Fibroblast of skin of back (primary cell): ENCODE measurements at places on chromosomes 12 and 14.
A peak's percentile ranks its signal among the peaks of the same experiment; 100 is the strongest.

DNA sequence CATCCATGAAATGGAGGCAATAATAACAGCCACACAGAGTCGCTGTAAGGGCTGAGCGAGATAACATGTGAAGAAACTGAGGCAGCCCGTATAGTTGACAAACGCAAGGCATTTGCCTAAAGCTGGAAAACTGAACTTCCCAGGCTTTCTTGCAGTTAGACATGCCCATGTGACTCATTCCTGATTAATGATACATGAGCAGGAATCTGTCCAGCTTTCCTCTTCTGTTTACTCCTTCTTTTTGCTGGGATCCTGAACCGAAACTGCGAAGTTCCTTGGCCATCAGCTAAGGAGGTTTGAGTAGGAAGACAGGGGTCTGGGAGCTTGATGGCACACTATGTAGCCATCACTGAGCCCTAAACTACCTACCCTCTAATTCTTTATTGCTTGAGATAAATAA, 52.2 kb downstream of the ST8SIA1 start:
- DNase-seq: peak; percentile 73

- DNase-seq: peak; percentile 10
Measured at GRCh38 chr12:43676183-43676813, 82.3 kb downstream of the PUS7L start.

DNA sequence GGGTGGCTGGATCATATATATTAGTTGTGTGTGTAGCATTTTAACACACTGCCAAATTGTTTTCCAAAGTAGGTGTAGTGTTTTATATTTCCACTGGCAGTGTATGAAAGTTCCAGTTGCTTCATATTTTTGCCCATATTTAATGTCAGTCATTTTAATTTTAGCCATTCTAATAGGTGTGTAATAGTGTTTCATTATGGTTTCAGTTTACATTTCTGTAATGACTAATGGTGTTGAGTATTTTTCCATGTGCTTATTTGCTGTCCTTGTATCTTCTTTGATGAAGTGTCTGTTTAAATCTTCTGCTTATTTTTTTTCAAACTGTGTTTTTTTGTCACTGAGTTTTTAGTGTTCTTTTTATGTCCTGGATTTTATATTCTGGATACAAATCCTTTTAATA, 8.7 kb downstream of the TBC1D15 start:
- no peak for DNase-seq

DNA sequence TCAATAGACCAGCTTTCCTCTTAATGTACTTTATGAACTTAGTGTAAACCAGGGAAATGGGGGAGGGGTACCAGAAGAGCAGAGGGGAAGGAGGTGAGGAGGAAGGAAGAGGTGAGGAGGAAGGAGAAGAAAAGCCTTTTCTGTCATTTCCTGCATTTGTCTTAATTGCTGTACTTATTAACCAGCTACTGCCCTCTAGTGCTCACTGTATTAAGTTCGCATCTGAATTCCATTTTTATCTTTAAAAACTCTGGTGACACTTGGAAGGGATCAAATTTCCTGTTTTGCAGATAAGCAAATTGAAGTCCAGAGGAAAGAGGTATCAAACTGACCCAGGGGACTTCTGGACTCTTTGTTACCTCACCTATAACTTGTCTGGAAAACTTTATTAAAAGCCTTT, 22.2 kb downstream of the MANSC1 start:
- DNase-seq: peak; percentile 67

DNA sequence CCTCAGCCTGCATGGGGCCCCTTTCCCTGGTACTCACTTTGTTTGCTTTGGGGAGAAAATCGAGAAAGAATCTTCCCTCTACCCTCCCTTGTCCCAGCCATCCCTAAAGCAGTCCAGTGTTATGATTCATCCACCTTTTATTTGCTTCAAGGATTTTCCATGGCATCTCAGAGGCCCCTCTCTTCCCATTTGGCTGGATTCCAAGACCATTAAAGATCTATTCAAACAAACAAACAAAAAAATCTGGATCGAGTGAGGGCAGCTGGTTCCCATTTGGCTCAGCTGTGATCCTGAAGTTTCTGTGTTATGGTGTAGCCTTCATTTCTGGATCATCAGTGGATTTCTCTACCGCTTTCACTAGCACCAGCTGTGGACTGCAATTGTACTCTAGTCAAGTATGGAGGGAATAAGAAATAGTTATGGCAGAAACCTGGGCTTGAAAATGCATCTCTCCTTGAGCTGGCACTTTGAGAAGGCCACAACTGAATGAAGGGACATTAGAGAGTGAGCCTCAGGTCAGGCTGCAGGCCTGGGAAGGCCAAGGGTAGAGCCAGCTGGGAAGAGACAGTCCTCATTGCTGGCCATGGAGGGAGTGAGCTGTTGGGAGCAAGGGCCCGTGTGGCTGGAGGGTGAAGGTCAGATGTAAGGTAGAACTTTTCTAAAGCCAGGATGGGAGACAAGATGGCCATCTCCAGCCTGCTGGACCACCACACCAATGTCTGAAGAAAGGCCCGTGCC, 13.7 kb downstream of the KRT71 start:
- DNase-seq: peak; percentile 70

DNA sequence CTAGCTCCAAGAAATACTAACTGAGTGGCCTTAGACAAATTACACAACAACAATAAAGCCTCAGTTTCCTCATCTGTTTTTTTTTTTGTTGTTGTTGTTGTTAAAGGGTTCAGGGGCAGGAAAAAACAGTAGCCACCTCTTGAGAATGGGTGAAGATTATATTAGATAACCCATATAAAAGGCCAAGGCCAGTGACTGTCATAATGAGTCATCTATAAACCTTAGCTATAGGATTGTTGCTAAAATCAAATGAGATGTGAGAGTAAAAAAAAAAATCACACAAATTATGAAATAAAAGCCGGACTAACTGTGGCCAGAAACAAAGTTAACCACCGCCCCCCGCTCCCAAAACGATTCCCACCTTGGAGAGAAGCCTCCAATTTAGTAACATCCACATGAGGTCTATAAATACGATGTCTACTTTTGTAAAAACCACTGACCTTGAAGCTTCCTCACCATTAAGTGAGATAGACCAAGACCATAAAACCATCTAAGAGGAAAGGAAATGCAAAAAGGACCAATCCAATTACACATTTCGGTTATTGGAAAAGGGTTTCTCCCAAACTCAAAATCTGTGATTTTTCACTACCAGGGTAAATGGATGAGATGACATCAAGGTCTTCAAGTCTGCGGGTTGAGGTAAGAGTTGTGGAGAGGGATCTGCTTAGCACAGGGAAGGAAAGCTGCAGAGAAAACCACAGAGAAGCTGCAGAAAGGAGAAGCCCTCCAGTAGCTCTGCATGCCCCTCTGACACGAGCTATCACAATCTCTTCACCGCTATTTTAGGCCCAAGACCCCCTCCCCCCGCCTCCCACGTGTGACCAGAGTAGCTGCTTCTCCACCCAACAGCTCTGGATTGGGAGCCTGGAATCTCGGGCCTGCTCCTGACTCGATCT, 1.0 kb downstream of the NAA25 start:
- DNase-seq: no peak

DNA sequence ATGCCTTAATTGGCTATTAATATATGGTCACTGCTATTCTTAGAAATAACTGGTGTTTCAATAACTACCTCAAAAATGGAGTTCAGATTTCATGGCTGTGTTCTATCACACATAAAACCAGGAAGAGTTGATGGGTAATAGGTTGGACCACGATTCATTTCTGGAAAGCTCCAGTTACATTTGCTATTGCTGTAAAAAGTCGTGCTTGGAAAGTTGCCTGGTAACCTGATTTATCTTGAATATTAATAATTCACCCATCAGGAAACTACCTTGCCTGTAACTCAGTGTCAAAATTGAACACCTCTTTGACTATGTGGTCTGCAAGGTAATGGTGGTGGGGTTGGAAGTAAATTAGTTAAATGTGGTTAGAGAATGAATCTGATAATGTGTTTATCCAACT, 104.7 kb upstream of the IFNG-AS1 start:
- no peak for DNase-seq

GRCh38 chr12:58026897-58027891, 85.8 kb downstream of the ATP23 start:
- no peak for DNase-seq

DNA sequence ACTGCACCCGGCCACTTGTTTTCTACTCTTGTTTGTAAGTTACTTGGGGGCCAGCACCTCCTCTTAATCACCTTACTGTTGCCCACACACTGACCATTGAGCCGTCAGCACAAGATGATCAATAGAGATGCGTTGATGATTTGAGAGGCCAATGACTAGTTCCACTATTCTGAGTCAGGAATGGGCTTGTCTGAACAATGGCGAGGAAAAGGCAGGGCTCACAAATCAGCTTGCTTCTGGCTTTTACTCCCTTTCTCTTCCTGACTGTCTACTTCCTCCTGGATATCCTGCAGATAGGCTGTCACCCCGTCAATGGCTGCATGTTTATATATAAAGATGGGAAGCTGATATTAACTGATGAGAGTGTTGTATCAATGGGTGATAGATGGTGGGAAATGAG, 29.1 kb upstream of the HDAC7 start:
- no peak for DNase-seq

GRCh38 chr12:42468921-42469320, 120.6 kb downstream of the PRICKLE1 start:
- no peak for DNase-seq

DNA sequence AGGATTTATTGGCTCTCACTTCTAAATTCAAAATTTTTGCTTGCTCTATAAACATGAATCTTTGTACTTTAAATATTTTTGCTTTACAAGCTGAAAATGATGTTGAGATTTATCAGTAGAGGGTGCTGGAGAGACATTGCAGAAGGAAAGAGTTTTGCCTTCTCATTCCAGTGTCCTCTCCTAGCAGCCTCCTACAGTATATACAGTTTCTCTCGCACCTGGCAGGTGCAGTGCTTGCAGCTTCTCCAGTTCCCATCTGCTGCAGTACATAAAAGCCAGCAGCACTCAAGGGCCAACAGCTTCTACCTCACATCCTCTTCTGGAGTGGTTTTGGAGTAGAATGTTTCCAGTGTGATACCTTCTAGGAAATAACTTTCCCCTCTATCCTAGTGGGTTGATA, 601.8 kb upstream of the ATXN7L3B start:
- no peak for DNase-seq

- no peak for DNase-seq
Measured at GRCh38 chr12:18857656-18858055, 119.7 kb downstream of the CAPZA3 start.

- peak; percentile 11 for DNase-seq
Measured at GRCh38 chr14:88613552-88614010, 50.7 kb downstream of the ZC3H14 start.

DNA sequence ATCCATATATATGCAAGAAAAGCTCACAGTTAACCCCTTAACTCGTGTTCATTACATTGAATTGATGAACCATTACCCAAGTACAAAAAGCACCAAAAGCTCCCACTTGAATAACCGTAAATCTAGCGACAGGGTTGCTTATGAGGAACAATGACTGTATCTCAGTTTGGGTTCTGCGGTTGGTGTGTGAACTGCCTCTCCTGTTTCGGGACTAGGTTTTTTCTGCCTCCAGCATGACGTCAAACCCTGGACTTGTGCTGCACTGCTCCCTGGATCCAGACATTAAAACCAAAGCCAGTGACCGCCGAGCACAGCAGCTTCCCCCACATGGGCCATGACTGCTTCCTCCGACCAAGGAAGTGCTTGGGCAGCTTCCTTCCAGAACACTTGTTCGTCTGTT, 77.7 kb downstream of the SETD3 start:
- DNase-seq: no peak

- DNase-seq: no peak
Measured at GRCh38 chr14:28130610-28131284, 635.8 kb upstream of the FOXG1 start.

- DNase-seq: no peak
Measured at GRCh38 chr14:60760644-60761364, 26.2 kb downstream of the MNAT1 start.

DNA sequence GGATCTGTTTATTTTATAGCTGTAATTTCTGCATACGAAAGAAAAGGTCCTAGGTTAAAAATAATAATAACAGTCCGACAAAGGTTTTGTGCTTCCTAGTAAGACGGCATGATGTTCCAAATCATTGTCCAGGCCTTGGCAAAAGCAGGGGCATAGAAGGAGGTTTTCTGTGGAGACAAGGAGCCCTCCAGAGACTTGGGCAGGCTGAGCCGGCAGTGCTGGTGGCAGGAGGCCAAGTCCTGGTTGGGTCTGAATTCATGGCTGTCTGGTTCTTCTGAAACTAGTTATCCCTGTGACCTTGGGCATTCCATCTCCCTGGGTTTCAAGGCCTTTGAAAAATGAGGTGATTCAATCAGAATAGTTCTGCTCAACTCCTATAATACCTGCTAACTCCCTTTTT, 44.0 kb downstream of the KCNK13 start:
- DNase-seq: no peak

DNA sequence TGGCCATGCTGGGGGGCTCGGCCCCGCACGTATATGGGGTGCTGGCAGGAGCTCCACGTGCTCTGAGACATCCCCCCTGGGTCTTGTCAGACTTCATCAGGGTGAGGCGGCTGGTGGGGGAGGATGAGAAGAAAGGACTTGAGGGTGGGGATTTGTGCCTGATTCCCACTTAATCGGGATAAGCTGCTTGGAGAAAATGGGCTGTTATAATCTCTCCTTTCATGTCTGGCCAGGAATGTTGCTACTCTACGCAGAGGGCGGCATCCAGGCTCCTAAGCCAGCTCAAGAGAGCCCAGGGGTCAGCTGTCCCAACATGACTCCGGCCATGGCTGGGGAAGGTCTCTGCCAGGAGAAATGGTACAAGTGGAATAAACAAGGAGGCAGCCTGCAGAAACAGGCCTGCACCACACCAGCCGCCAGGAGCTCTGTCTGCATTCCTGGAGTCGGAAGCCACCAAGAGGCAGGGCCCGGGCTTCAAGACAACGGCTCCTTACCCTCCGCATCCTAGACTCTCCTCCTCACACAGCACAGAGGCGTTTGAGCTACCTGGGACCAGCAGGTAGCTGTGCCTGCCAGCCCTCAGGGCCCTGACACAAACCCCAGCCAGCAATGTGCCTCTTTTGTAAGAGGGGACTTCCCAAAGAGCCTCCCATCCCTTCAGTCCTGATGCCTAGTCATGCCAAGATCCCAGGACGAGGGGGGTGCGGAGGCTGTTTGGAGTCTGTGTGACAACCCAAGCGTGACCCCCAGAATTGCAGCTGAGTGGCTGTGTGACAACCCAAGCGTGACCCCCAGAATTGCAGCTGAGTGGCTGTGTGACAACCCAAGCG, 195.8 kb upstream of the DIO3 start:
- DNase-seq: no peak

GRCh38 chr12:7271893-7272514, 31.9 kb upstream of the ACSM4 start:
- no peak for DNase-seq

GRCh38 chr14:95831468-95831867, 45.2 kb upstream of the TUNAR start:
- DNase-seq: no peak
